ENCODE measurements at places on chromosomes 7 and 10.

GRCh38 chr10:21165489-21165888, 268.4 kb upstream of the NEBL start:
- DNase-seq: no peak

- no peak for DNase-seq
These were observed 76.8 kb upstream of the RPA3 start for GRCh38 chr7:7795203-7795602.

GRCh38 chr10:78571286-78571685, 497.5 kb upstream of the ZMIZ1 start:
- no peak for DNase-seq

DNA sequence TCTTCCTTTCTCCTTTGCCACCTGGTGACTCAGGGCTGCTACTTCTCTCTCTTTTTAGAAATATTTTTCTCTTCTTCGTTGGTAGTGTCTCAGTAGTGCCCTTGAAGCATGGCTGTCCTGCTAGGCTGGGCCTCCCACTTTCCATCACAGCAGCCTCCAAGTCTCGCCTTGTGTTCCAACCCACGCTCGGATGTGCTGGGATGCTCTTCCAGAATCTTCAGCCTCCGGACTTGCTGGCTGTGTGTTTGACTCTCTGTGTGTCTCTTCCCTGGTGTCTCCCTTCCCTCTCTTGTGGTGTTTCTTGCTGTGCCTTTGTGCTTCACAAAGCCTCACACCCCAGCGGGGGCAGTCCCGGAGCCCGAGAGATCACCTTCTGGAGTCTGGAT, 100.5 kb downstream of the INPP5A start:
- no peak for DNase-seq

Measured in stimulated activated CD8-positive, alpha-beta memory T cell treated with anti-CD3 and anti-CD28 coated beads, Interleukin-4, amount 100 ng/mL, for 1 hour (primary cell).